Cortex of kidney (tissue), 1 donor: ENCODE measurements at places on chromosomes 6 and 20.

GRCh38 chr20:63362436-63363009, 1.4 kb upstream of the CHRNA4 start:
- no peak for DNase-seq

GRCh38 chr20:61359254-61359653, 107.2 kb downstream of the CDH4 start:
- no peak for DNase-seq

- DNase-seq, result no peak
Measured at GRCh38 chr20:38882600-38882999, 43.6 kb upstream of the FAM83D start.

DNA sequence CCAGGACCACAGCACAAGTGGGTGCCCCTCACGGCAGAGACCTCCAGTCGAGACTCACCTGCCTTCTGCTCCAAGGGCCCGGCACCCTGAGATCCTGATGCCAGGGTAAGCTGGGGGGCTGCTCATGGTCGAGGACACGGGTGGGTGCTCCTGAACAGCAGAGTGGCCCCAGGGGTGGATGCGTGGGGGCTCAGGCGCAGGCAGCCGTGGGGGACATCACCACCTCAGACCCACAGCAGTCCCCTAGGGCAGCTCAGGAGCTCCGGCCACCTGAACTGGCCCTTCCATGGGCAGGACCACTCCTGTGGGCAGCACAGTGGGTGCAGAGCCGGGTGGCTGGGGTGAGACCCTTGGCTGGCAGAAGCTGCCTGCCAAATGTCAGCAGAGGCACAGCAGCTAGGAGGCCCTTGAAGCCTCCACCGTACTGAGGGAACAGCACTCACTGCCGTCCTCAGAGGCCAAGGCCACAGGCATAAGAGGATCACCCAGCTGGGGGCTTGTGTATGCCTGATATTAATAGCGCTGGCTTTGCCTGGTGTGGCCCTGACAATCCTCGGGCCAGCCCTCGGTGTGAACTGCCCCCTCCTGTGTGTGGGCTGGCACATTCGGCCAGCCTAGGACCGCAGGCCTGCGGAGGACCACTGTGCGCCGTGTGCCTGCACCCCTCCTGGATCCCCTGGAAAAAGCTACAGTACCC, 5.4 kb downstream of the UCKL1 start:
- DNase-seq, result no peak

GRCh38 chr6:9360881-9361280, 925.5 kb upstream of the SLC35B3 start:
- DNase-seq, result no peak

- no peak for DNase-seq
Measured at GRCh38 chr20:37741055-37741454, 47.2 kb downstream of the CTNNBL1 start.

- peak; percentile 18 for DNase-seq
Measured at GRCh38 chr6:110180228-110181008, at the start of gene CDC40. CDC40 (plus strand) TSS chr6:110180427; CDS start chr6:110180445, 18 bp downstream.

- DNase-seq, result no peak
Measured at GRCh38 chr6:134911547-134911946, 38.4 kb downstream of the ALDH8A1 start.

DNA sequence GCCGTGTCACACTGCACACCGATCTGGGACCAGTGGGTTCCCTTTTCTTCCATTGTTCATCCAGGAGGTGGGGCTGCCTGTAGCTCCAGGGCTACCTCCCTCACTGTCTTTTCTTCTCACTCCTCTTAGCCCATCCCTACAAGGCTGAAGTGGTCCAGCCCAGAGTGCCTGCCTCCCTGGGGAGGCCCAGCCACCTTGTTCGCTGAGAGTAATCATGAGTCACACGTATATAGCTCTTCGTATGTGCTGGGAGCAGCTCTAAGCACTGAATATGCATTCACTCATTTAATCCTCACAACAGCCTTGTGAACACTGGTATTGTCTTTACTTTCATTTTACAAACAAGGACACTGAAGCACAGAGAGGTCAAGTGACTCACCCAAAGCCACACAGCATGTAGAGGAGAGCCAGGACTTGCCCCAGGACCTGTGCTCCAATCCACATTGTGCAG, 14.7 kb upstream of the CCDC167 start:
- DNase-seq, result no peak

- no peak for DNase-seq
Measured at GRCh38 chr6:166670894-166671293, 43.8 kb upstream of the RPS6KA2 start.

GRCh38 chr6:136764517-136764993, 27.7 kb downstream of the MAP3K5 start:
- no peak for DNase-seq

- DNase-seq, result no peak
Measured at GRCh38 chr6:34459899-34460593, 5.8 kb upstream of the PACSIN1 start.

- DNase-seq, result no peak
Measured at GRCh38 chr20:16729080-16729479, 746 bp upstream of the SNRPB2 start.

- peak; percentile 87 for DNase-seq
Measured at GRCh38 chr6:159789377-159790148, at the start of gene TCP1. TCP1 (minus strand) TSS chr6:159789602; CDS start chr6:159789468, 134 bp downstream.

- no peak for DNase-seq
Measured at GRCh38 chr6:162963861-162964260, 236.1 kb downstream of the PACRG start.

DNA sequence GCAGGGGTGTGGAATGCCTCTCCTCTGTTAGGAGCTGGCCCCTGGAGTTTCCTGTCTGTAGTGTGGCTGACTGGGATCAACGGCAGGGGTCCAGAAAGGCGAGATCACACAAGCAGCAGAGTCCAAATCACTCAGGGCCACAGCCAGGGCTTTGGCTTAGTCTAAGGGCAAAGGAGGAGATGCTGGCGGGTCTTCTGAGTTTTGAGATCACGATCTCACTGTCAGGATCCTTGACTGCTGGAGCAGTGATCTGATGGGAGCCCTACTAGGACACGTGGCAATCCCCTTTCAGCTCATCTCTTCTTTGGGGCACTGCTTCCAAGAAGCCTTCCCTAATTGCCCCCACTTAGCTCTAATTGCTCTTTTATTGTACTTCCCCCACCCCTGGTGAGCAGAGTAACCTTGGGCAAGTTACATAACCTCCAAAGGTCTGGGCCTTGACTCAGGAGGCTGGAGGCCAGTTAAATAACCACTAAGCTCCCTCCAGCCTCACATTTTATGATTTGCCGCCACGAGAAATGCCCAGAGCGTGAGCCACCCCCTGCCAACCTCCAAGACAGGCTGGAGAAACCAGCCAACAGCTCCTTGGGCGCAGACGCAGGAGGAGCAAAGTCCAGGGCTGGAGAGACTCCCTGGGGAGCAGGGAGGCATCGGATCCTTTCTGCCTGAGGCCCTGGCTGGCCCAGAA, 12.0 kb downstream of the KCNK5 start:
- DNase-seq, result no peak

DNA sequence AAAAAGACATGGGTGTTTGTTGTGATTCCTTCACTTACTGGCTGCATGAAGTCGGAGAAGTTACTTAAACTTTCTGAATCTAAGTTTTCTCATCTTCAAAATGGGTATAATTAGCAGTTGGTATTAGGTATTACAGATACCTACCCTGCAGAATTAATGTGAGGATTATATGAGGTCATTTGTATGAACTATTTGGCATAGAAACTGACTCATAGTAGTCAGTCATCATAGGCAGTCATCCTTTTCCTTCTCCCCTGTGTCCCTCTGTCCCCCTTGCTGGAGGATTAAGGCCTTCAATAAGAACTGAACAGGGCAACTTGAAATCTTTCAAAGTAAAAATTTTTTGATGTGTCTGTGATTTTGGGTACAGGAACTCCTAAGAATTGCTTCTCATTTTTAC, 26.3 kb downstream of the RALGAPB start:
- DNase-seq, result no peak

- DNase-seq, result no peak
Measured at GRCh38 chr6:127381384-127381783, 38.0 kb upstream of the ECHDC1 start.

DNA sequence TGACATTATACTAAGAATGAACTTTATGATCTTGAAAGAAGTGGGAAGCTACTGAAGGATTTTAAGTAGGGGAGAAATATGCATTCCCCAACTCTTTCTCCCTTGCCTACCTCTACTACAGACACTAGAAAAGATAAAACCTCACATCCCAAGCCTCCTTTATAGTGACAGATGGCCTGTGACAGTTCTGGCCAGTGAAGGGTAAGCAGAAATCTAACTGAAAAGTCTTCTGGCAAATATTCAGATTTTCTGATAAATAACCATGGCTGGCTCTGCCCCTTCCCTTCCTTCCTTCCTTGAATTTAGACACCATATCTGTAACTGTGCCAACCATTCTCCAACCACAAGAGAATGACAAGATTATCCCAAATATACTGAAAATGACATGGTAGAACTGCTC, 10.2 kb upstream of the BEND6 start:
- no peak for DNase-seq

DNA sequence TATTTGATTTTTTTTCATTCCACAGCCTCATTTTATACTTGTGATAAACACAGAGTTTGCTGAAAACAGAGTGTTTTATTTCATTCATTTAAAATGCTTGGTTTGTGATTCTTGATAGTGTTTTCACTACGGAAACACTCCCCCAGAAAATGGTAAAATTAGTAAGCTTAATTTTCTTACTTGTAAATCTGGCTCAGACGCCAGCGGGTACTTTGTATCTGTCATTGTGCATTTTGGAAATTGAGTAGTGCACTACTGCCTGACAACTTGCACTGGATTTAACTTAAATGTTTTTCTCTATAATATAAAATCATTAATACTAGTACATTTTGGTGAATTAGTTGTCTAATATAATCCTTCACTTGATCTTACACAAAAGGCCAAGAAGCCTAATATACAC, 37.0 kb upstream of the HINT3 start:
- no peak for DNase-seq

GRCh38 chr6:159969204-159969912, 476 bp downstream of the IGF2R start:
- DNase-seq, result no peak

GRCh38 chr20:63454731-63455567, 17.5 kb downstream of the KCNQ2 start:
- no peak for DNase-seq

GRCh38 chr6:90284236-90285041, 12.2 kb downstream of the BACH2 start:
- no peak for DNase-seq
